Central memory CD4-positive, alpha-beta T cell (primary cell): ENCODE measurements at places on chromosomes 6 and 20.
A peak's percentile ranks its signal among the peaks of the same experiment; 100 is the strongest.

- DNase-seq, result no peak
These were observed 1.7 kb upstream of the C20orf203 start for GRCh38 chr20:32675223-32675975.

DNA sequence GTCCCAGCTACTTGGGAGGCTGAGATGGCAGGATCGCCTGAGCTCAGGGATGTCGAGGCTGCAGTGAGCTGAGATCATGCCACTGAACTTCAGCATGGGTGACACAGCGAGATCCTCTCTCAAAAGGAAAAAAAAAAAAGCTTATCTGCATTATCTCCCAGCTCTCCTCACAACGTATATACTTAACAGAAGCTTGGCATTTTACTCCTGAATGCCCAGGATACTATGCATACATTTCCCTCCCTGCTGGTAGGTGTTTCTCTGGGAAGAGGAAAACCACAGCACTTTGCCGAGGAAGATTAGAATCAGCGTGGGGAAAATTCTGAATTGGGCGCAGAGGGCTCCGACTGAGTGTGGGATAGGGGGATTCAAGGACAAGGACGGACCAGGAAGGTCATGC, 800.6 kb downstream of the DHX35 start:
- DNase-seq, result no peak

DNA sequence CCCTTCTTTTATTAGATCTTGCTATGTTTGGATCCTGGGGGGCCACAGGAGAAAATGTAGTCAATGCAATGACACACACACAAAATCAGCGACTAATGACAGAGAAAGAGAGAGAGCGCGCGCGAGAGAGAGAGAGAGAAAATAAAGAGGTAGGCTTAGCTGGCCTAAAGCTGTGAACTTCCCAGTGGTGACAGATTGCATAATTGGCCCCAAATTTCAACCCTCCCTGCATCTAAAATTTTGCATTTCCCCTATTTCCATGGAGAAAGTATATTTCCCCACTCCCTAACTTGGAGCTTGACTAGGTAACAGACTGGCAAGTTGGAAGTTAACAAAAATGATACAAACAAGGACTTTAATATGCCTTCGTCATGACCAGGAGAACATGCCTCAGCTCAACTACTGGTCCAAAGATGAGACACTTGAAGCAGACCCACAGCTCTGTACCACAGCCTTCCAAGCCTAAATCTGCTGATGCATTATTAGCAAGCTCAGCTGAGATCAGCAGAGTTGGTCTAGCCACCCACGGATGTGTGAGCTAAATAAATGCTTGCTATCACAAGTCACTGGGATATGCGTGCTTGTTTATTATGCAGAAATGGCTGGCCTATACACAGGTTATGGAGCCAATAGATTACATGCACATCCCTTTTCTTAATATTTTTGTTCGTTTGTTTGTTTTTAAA, 118.1 kb upstream of the PRDM1 start:
- DNase-seq, result no peak

DNA sequence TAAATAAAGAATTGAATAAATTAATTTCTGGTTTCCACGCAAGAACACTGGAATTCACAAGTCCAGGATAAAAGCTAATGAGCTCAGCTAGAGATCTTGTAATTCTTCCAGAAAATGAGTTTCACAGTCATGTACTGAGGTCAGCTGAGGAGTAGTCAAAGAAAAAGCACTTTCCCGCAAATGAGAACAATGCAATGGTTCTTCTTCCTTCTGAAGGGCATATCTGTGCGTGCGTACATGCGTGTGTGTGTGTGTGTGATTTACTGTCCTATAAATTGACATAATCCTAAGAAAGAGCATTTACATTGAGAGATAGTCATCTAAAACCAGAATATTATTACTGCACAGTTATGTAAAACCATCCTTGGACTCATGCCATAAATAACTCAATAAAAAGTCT, 968.9 kb upstream of the EYS start:
- no peak for DNase-seq

DNA sequence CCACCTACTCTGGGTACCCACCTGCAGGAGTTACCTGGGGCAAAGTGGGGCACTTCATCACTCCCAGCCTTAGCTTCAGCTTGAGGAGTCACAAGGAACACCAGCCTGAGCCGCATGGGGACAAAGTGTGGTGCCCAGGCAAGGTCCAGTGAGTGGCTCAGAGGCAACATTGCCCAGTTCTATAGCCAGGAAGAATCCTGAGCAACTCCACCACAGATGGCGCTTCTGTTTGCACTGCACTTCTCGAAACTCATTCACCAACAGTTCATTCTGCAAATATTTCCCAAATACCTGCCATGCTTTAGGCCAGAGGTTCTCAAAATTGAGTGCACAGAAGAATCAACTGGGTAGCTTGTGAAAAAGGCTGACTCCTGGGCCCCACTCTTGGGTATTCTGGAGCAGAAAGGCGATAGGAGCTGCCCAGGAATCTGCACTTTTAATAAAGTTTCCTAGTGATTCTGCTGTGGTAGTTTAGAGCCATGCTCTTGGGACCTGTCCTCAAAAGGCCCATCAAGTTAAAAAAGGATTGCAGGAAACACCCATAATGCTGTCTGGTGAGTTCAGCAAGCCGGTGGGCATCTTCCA, 83.1 kb downstream of the VEGFA start:
- no peak for DNase-seq

DNA sequence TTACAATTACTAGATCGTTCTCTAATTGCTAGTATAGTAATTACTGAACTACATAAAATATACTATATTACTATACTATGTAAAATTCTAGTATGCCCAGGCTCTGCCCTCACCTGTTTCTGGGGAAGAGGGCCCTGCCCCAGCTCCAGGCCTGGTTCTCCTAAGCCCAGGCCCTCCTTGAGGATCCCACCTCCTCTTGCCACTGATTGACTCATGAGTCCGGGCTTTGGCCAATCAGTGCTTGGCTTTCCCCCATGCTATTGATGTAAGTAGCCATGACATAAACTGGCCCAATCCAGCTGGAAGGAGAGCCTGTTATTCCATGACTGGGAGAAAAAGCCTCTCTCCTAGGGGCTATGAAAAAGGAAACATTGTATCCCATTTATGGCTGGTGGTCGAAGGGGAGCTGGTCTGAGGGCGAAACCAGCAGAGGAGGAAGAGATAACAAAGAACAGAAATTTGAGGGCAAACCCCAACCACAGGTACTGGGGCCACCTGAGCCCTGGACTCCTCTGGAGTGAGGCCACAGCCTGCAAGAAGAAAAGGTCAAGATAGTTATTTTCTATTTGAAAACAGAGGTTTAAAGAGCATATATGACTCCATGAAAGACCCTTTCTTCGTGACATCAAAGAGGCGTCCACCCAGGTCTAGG, 129.3 kb upstream of the CD93 start:
- DNase-seq, result no peak

- no peak for DNase-seq
These were observed 3.8 kb downstream of the DEK start for GRCh38 chr6:18260448-18261106.

DNA sequence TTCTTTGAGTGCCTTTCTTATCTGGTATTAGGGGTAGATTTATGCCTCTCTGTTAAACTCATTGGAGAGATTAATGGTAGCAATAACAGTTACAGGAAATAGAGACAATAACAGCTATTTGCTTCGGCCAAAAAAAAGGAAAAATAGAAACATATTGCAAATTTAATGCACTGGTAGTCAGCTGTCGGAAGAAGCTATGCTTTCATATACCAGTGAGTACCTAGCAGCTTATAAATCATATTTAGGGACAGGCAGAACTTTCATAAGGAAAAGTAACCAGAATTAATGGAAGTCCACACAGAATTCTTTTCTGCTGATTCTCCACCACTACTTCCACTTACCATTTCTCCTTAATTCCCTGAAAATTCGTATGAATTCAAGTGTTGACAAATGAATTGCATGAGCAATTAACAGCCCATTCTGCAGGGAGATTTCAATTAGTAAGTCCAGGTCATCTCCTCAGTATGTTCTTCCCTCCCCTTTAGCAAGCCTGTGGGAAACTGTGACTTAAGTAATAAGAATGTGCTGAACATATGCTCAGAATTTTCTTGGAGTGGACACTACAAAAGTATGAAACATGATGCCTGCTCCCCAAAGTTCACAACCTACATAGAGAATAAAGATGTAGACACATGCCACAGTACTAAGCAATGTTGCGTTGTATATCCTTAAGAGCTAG, 196.7 kb upstream of the KCNQ5 start:
- DNase-seq, result no peak

GRCh38 chr20:4029505-4030467, 14.4 kb upstream of the RNF24 start:
- DNase-seq, result no peak

GRCh38 chr20:726160-726559, 42.1 kb downstream of the SLC52A3 start:
- DNase-seq, result no peak

DNA sequence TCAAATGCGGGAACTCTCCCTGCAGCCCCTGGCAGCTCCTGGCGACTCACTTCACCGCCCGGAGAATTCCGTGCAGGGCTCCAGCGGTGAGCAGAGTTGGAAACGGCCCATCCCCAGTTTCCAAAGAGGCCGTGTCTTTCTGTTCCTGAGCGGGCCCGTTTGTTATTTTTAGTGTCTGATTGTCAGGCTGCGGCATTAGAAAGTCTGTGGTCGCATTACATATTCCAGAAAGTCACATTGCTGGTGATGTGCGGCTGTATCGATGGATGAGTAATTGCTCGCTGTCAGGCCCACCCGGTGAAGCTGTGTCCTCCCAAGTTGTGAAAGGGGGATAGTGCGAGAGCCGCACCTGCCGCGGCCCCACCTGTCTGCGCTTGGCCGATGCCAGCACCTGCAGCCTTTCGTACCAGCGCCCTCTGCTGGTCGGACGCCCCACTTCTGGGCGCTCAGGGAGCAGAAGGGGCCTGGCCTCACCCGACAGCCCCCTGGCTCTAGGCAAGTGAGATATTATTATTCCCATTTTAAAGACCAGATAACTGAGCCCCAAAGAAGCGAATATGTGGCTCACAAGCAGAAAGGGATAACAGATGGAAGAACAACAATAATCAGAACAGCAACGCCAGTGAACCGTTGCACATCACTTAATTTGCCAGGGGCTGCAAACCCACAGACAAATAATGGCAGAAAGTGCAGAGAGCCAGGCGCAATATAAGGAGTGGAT, 244.9 kb downstream of the TSHZ2 start:
- DNase-seq, result peak; percentile 66

DNA sequence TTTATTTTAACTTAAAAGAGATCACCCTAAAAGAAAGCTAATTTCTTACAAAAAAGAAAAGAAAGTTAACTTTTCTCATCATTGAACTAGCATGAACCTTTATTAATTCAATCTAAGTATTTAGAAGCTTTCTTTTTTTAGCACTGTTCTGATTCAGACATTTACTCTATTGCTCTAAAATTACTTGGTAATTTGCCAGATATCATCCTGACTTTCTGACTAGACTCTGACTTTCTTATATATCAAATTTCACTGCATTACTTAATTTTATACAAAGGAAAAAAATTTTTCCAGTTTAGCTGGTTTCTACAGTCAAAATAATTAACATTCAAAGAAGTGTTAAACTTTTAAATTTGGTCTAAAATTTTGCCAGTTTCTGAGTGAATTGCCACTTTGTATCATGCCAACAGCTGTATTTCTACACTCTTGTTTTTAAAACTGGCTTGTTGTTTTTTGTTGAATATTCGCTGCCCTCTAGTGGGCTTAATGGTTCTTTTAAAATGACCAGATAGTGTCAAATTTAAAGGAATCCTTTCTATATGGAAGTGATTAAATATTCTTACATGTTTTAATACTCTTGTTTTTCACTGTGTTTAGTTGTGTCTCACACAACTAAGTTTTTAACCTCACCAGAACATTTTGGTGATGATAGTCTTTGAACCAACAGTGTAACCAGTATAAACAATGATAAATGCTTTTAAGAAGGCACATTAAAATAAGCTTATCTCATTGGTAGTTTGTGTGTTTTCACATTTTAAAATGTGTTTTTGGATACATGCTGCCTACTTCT, 102.0 kb downstream of the POPDC3 start:
- DNase-seq, result no peak

DNA sequence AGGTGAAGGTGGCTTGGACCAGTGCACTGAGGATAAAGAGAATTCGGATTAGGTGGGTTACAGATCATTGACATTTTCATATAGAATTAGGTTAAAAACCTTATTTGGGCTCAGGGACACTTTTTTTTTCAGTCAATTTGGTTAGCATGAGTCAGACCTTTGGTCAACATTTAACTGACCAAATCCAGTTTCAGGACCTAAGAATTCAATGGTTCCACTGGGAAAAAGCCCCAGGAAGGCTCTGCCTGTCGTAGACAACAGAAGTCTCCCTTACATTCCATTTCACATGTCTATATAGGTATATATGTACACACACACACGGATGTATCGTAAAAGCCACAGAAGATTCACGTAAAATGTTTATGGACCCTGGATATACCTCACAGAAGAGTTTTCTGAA, 184.2 kb upstream of the RREB1 start:
- no peak for DNase-seq

- no peak for DNase-seq
These were observed 9.1 kb upstream of the MAPK13 start for GRCh38 chr6:36120979-36121786.

DNA sequence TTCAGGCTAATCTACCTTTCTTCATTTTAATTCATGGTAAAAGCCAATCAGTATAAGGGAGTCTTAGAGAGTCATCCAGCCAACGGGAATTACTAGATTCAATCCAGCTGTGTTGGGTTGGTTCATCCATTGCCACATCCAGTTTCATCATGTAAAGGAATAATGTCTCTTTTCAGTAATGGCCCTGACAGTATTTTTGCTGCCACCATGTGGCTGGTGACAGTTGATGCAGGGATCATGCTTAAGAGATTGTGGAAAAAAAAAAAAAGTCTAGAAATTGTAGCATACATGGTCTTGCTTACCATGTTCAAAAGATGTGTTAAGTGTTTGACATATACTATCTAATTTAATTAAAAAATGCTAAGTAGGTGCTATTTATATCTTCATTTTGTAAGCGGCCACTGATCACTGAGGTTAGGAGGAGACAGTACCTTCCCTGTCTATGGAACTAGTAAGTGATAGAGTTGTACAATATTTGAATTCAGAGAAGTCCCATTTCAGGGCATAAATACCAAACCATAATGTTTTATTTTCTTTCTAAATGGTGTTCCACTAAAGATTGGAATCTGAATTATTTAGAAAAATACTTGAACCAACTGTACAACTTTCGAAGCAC, 135.9 kb downstream of the KHDRBS2 start:
- no peak for DNase-seq

- DNase-seq, result no peak
These were observed 98.0 kb downstream of the SNAP25 start for GRCh38 chr20:10316582-10316981.
